ENCODE measurements at places on chromosomes 16 and 17.
A peak's percentile ranks its signal among the peaks of the same experiment; 100 is the strongest.

DNA sequence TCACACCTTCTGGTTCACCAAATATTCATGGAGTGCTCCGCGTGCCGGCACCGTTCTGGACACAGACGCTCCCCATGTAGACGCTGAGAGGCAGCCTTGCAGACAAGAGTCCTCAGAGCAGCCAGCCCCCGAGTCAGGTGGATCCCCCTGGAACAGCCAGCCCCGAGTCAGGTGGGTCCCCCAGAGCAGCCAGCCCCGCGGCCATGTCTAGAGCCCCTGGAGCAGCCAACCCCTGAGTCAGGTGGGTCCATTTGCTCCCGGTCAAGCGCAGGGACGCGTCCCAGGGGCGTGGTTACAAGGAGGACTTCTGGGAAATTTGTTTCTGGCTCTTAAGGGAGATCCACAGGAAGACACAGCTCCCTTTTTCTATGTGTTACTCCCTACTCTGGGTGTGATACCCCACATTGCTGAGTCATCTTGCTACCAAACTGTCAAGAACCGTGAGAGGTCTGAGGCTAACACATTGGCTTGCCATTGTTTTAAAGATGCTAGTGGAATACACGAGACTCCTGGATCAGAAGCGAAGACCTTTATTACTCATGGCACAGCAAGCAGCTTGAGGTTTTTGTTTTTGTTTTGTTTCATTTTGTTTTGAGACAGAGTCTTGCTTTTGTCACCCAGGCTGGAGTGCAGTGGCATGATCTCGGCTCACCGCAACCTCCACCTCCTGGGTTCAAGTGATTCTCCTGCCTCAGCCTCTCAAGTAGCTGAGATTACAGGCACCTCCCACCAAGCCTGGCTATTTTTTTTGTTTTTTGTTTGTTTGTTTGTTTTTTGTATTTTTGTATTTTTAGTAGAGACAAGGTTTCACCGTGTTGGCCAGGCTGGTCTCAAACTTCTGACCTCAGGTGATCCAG is 43.3 kb upstream of the CBFA2T3 start:
- no peak for DNase-seq

DNA sequence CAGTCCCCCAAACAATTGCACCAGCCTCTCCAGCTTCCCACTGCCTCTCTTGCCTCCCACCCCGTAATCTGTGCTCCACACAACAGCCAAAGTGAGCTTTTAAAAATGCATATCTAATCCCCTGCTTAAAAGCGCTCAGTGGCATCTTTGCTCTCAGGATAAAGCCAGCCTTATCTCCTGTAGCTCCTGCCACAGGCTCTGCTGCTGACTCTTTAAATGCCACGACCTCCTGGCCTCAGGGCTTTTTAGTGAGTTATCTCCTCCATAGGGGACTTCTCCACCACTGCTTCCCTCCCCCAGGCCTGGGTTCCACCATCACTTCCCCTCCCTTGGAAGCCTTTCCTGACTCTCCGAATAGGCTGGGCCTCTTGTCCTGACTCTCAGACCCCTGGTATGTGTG is 98.6 kb downstream of the GNAO1 start:
- DNase-seq = peak; percentile 82

DNA sequence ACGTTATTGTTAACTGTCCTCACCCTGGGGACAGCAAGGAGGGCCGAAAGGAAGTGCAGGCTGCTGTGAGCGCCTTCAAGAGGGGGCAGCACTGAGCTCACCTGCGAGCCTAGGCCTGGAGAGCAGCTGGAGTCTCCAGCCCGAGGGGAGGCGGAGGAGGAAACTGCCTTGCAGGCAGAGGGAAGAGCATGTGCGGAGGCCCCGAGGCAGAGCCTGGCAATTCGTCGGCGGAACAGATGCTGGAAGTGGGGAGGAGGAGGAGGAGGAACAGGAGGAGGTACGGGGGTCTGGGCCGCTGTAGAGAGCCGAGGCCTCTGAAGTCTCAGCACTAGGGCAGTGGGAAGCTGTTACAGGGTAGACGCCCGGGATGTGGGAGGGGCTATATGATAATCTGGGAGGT is 49.6 kb upstream of the PLCG2 start:
- DNase-seq = peak; percentile 17

- DNase-seq = no peak
Observed at GRCh38 chr16:85733155-85733838, 17.6 kb downstream of the C16orf74 start.

- no peak for DNase-seq
Observed at GRCh38 chr16:2756288-2757015, 4.0 kb downstream of the SRRM2 start.

- no peak for DNase-seq
Observed at GRCh38 chr16:10554569-10554968, 25.8 kb downstream of the EMP2 start.

- peak; percentile 88 for DNase-seq
Observed at GRCh38 chr16:79587296-79587695, 13.2 kb downstream of the MAF start.

GRCh38 chr16:17578981-17579874 is 108.5 kb upstream of the XYLT1 start:
- peak; percentile 76 for DNase-seq

GRCh38 chr17:67388986-67389385 is 11.9 kb downstream of the PITPNC1 start:
- DNase-seq = no peak

DNA sequence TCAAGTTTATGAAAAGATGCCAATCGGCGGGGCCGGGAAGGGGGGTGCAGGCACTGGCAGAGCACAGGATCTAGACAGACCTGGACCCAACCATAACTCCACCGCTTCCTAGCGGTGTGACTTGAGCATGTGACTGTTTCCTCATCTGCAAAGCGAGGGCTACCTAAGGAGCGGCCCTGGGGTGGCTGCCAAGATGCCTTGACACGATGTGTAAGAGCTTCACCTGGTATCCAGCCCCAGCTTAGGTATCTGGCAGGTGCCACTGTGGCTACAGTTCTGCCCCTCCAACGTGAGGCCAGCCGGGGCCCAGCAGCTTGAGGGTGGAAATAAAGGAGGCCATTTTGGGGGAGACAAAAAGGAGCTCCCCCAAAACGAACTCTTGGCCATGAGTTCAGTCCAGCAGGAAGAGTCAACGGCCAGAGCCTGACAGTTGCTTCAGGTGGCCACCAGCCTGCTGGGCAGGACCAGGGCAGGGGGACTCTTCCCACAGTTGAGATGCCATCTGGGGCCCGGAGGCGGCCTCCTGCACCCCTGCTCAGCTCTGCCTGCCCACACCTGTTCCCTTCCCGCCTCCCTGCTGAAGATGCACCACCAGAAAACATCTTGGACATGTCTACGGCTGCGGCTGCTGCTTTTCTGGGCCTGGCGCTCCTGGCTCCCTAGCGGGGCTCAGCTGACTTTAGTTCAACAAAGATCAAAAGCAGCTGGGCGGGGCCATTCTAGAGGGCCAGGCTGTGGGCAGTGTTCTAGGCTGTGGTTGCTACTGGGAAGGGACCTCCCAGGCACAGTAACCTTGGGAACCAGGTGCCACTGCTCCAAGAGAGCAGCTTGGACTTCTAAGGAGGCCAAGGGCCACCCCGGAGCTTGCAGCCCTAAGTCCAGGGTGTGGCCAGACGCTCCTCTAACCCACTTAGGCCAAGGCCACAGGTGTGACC is 3.4 kb upstream of the MTSS2 start:
- no peak for DNase-seq

- DNase-seq = no peak
Observed at GRCh38 chr16:16007743-16008111, 58.3 kb downstream of the ABCC1 start.

- DNase-seq = no peak
Observed at GRCh38 chr16:79004309-79004708, 596.2 kb downstream of the MAF start.

DNA sequence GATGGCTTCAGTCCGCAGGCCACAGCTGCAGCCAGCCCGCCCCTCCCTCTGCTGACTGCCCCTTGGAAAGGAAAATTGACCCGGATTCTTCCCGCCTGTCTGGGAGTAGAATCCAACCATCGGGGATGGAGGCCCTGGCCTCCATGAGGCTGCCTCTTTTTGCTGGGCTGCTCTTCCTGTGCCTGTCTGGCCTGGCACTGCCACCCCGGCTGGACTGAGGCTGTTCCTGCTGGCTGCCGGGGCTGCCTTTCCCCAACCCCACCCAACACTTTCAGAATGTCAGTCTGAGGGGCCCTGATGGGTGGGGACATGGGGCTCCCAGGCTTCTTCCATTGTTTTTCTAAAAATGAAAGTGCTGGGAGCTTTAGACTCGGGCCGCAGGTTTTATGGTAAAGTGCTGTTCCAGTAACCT is 7.3 kb downstream of the BAHCC1 start:
- no peak for DNase-seq

- no peak for DNase-seq
Observed at GRCh38 chr16:3554351-3554928, 22.8 kb downstream of the NLRC3 start.

DNA sequence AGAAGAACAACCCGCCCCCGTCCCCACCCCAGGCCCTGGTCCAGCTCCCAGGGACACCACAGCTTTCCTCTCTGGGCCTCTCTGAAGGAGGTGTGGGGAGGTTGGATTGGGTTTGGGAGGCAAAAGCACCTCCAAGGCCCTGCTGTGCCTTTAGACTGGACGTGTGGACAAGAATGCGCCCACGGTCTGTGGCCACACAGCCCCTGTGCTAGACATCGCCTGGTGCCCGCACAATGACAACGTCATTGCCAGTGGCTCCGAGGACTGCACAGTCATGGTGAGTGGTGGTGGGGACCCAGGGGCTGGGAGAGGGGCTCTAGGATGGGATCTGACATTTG is 3.0 kb downstream of the CORO1A start:
- no peak for DNase-seq

GRCh38 chr17:15117239-15117638 is 147.9 kb downstream of the PMP22 start:
- no peak for DNase-seq

- no peak for DNase-seq
Observed at GRCh38 chr17:55246583-55246982, 18.2 kb upstream of the HLF start.

DNA sequence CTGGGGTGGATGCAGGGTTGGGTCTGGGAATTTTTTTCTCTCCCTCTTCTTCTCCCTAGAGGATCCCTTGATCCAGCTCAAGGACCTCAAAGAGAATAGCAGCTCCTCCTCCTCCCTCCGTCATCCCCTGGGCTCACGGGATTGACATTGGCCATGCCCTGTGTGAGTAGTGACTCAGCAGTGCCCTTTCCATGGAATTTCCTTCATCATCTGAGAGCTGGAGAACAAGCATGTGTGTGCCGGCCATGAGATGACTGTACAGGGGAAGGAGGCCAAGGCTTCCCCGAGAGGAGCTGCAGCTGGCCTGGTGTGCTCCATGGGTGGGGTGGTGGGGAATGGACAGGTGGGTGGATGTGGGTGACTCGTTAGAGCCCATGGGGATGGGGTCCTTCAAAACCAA is 8.9 kb upstream of the WSCD1 start:
- DNase-seq = no peak

GRCh38 chr17:17785407-17785806 is 51.4 kb downstream of the SREBF1 start:
- DNase-seq = no peak

- DNase-seq = no peak
Observed at GRCh38 chr16:80759419-80760162, 44.8 kb downstream of the CDYL2 start.

DNA sequence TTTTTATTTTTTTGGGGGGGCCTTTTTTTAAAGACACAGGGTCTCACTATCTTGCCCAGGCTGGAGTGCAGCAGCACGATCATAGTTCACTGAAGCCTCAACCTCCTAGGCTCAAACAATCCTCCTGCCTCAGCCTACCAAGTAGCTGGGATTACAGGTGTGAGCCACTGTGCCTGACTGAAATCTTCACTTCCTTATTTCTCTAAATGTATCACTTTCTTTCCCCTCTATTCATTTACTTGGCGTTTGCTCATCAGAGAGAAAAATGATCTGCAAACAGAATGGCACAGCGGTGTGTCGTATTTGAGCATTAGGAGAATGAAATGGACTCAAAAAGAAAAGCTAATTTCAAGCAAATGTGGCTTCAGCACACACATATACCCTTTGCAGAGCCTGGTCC is 44.3 kb upstream of the CDH5 start:
- no peak for DNase-seq

GRCh38 chr16:50868577-50868976 is 126.7 kb downstream of the CYLD start:
- no peak for DNase-seq

DNA sequence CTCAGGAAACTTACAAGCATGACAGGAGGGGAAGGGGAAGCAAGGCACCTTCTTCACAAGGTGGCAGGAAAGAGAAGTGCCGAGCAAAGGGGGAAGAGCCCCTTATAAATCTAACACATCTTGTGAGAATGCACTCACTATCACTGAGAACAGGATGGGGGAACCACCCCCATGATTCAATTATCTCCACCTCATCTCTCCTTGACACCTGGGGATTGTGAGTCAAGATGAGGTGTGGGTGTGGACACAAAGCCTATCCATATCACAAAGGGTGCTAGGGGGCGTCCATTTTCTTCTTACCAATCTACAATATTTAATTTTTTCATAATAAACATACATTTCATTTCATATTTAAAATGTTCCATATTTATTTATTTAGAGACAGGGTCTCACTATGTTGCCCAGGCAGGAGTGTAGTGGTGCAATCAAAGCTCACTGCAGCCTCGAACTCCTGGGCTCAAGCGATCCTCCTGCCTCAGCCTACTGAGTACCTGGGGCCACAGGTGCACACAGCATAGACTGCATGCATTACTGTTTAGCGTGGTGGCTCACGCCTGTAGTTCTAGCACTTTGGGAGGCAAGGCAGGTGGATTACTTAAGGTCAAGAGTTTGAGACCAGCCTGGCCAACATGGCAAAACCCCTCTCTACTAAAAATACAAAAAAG is 26.5 kb upstream of the FAAP100 start:
- DNase-seq = no peak

- DNase-seq = no peak
Observed at GRCh38 chr16:30022887-30023286, at the start of gene C16orf92. Gene C16orf92, plus strand, starts transcription at chr16:30023198. Its CDS starts 143 bp downstream, at chr16:30023341.

DNA sequence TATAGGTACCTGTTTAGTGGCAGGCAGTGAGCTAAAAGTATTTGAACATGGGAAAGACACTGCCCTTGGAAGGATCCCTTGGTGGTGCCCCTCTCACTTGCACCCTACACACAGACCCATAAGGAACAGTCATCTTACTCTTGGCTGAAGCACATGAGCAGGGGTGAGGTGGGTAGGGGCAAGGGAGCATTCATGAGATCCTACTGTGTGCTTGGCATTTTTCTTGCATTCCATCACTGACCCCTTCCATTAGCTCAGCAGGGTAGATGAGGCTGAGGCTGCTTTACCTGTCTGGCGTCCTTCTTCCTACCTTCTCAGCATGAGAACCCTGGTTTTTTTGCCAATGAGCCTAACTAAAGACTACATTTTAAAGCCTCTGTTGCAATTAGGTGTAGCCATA is 48.3 kb downstream of the CCT6B start:
- no peak for DNase-seq

DNA sequence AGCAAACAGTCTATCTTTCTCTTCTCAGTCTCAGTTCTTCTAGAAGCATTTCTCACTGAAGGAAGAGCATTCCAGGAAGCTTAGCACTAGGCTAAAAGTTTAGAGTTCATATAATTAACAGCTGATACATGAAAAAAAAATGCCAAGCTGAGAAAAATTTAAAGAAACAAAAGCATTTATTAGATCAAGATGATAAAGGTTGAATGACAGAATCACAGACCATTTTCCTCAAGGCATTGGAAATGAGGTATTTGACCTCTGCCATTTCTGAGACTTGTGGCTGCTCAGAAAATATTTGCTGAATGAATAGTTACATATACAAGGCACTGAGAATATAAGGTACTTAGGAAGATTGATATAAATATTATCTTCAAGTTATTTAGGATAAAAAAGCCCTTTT is 901.6 kb upstream of the GOT2 start:
- no peak for DNase-seq

GRCh38 chr16:71448274-71448866 is 6.5 kb upstream of the TLE7 start:
- no peak for DNase-seq

- DNase-seq = no peak
Observed at GRCh38 chr17:48051283-48051682, 3.1 kb downstream of the NFE2L1 start.
